Stimulated activated CD4-positive, alpha-beta T cell treated with anti-CD3 and anti-CD28 coated beads, TNF-alpha, amount 100 ng/mL, for 1 hour (primary cell): ENCODE measurements at places on chromosomes 7 and 10.

- no peak for DNase-seq
Observed at GRCh38 chr7:144528536-144529045, 125.1 kb upstream of the NOBOX start.

- no peak for DNase-seq
Observed at GRCh38 chr10:62475551-62475950, 101.4 kb downstream of the ZNF365 start.

DNA sequence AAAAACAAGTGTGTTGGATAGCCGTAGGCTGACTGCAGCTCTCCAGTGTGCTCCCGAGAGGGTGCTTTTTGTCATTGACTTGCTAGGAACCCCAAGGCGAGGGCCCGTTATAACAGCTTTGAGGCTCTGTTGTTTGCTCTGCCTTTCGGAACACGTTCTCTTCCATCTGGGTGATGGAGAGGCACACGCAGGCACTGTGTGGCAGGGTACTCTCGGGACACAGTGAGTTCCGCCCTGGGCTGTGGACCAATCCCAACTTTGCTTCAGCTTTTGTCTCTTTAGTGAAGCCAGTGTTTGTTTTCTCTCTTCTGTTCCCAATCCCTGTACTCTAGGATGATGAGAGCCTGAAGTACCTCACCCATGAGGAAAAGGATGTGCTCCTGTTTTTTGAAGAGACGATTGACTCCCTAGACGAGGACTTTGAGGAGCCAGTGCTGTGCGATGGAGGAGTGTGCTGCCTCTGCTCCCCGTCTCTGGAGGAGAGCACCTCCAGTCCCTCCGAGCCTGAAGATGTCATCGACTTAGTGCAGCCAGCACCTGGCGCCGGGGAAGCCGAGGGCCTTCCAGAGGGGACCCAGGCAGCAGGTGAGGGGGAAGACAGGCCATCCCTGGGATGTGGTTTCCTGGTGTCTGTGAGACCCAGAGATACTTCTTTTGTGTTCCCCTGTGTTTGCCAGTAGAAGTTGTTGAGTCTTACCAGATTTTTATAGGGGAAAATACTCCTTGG is 43.2 kb downstream of the PROSER2 start:
- no peak for DNase-seq

GRCh38 chr7:52243685-52244084 is 791.7 kb upstream of the POM121L12 start:
- DNase-seq: no peak

DNA sequence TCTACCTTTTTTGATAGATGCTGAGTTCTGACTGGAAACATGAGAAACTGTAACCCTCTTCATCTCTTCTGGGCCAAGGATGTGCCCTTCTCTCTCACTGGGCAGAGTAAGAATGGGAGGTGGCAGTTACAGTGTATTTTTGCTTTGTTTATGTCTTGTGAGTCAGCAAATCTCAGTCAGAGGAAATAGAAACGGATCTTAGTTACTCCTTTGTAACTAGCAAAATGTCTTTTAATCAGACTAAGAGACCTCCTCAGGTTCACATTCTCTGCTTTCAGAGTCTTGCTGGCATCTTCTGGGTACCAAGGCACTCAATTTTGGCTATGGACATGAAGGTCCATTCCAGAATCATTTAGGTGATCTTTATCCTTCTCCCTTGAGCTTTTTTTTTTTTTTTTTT is 70.9 kb downstream of the HHEX start:
- DNase-seq: no peak

- no peak for DNase-seq
Observed at GRCh38 chr7:49797987-49798660, 24.7 kb downstream of the VWC2 start.

DNA sequence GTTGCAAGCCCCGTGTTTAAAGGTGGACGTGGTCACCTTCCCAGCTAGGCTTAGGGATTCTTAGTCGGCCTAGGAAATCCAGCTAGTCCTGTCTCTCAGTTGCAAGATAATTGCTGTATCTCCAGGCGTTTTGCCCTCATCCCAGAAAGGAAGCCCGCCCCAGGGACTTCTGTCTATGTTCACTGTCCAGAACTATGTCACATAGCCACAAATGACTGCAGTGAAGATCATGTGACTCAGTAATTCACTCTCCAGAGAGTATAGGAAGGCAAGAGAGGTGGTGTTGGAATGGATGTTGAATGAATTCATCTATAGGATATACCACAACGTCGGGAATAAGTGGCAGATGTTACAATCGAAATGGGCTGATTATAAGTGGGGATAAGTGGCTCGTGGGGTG is 349 bp upstream of the ERVW-1 start:
- DNase-seq: no peak

DNA sequence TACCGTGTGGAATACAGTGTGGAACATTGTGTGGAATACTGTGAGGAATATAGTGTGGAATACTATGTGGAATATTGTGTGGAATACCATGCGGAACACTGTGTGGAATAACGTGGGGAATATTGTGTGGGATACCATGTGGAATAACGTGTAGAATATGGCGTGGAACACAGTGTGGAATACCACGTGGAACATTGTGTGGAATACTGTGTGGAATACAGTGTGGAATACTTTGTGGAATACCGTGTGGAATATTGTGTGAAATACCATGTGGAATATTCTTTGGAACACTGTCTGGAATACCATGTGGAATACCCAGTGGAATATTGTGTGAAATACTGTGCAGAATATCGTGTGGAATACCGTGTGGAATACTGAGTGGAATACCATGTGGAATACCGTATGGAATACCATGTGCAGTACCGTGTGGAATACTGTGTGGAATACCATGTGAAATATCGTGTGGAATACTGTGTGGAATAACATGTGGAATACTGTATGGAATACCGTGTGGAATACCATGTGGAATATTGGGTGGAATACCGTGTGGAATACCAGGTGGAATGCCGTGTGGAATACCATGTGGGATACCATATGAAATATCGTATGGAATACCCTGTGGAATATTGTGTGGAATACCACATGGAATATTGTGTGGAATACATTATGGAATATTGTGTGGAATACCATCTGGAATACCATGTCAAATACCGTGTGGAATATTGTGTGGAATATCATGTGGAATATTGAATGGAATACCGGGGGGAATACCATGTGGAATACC is 133.1 kb upstream of the CHST15 start:
- no peak for DNase-seq

- DNase-seq: no peak
Observed at GRCh38 chr10:72462261-72462660, 107.5 kb upstream of the DNAJB12 start.

DNA sequence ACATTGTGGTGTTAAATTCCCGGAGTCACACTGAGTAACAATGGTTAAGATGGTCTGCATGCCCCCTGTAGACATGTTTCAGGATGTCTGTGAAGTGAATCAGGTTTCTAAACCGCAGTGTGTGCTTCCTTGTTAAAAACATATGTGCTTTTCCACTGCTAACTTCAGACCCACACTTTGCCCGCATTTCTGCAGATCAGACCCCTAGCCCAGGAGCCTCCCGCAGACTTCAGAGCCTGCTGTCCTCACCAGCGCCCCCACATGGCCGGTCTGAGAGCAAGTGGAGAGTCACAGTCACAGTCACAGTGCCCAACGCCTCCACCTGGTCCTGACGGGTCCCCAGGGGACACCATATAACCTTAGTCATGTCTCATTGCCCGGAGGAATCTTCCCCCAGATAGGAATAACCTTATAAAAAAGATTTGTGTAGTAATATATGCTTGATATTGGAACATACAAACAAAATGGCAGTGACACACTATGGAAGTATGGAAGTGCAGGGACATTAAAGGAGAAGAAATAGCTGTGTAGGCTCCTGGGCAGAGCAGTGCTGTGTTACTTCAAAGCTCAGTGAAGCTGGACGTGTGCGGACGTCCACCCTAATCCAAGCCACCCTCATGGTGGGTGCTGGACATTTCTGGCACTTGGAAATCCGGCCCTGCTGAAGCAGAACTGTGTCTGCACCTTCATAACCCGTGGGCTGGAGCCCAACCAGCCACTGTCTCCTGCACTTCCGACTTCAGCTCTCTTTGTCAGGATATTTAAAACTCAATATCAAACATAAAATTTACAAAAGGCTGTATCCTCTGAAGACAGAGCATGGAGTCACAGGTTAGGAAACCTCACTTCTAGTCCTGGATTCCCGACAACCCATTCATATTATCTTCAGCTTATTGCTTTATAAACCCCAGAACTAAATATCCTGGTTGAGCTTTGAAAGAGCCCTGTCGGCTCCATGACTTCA is 29.0 kb downstream of the GSTO2 start:
- DNase-seq: no peak

DNA sequence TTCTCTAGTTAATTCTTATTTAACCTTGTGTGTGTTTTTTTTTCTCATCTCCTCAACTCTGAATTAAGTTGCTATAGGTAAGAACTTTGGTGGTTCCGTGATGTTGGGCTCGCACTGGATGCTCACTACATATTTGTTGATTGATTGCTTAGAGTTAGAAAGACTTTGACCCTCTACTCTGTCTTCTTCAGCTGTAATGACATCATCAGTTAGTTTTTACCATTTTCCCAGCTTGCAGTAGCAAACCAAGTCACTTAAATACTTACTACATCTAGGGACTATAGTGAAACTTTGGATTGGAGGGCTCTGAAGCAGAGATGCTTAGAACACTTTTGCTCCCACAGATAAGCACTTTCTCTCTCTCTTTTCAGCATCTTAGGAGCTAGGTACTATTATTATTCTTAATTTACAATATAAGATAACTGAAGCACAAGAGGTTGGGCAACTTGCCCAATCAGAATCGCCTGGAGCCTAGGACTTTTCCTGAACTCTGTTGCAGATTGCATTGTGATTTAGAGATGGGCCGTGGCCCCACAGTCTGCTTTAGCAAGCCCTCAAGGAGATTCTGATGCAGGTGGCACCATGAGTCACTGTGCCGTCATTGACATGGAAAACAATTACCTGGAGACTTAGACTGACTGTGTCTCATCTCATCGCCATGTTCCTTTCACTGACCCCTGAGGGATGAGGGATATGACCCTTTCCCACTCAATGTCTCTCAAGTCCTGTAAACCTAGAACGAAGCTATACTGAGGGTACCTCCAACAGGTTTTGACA is 471.9 kb upstream of the PODXL start:
- DNase-seq: no peak

- DNase-seq: no peak
Observed at GRCh38 chr7:116443646-116444045, 55.9 kb upstream of the CAV2 start.

GRCh38 chr10:12868229-12868628 is 133.3 kb downstream of the CCDC3 start:
- no peak for DNase-seq

- peak; percentile 97 for DNase-seq
Observed at GRCh38 chr7:139360210-139360947, 685 bp downstream of the LUC7L2 start.
